Stimulated activated CD4-positive, alpha-beta T cell treated with anti-CD3 and anti-CD28 coated beads, Interleukin-1b, Interleukin-23, amount 100 ng/mL, for 24 hours (primary cell): ENCODE measurements at places on chromosomes 6 and 20.

DNA sequence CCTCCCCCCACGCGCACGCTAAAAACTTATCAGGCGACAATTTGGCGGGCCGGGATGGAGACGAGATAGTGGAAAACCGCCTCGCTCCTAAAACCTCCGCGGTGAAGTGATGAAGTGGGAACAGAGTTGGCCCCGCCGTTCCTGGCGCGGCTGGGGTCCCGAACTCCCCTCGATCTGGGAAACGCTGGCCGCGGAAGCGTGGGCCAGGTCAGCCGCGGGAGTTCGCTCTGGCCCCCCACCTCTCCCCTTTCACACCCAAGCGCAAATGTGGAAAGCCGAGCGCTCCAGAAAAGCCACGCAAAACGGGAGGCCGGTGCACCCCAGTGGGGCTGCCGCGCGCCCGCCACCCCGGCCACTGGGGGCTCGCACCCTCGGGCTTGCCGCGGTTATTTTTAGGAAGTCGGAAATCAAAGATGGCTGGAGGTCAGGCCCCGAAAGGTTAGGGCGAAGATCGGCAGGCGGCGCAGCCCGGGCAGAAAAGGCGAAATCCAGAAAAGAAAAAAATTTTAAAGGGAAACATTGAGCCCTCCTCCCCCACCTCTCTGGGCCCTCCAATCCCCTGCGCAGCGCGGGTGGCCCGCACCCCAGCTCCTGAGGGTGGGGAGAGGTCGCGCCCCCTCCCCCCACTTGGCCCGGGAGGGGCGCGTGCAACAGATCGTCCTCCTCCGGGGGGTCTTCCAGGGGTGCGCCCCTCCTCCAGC is 1.0 kb downstream of the SALL4 start:
- DNase-seq = no peak

- no peak for DNase-seq
Observed at GRCh38 chr6:35170891-35171290, 29.8 kb upstream of the TCP11 start.

GRCh38 chr6:111552241-111552744 is 53.4 kb downstream of the TRAF3IP2 start:
- DNase-seq = no peak

GRCh38 chr20:40275738-40276137 is 413.3 kb downstream of the MAFB start:
- no peak for DNase-seq

DNA sequence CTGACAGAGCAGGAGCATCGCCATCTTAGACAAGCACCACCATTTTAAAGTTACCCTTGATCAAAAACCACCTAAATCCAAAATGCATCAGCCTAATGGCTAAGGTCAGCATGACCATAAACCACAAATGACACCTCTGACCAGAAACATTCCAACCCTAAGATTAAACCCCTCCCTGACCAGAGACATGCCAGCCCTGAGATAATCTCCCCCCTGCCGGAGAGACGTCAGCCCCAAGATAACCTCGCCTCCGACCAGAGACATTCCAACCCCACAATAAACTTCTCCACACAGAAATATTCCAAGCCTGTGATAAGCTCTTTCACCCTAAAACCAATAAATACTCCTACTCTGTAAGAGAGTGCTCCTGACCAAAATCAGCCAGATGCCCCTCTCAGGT is 53.5 kb downstream of the PXDC1 start:
- DNase-seq = no peak

DNA sequence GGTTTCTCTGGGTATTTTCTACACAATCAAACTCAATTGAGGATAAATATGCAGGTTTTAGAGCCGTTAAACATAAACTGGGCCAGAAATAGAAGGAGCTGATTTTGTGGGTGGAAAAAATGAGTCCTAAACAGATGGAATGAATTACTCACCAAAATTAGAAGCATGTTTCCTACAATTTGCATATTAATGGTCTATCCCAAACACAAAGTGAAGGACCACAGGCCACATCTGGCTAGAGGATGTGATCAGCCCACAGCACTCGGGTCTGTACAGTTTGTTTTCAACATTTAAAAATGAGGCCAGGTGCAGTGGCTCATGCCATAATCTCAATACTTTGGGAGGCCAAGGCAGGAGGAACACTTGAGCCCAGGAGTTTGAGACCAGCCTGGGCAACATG is 296.3 kb downstream of the PREX1 start:
- no peak for DNase-seq

- DNase-seq = no peak
Observed at GRCh38 chr20:53872561-53873229, 197.7 kb downstream of the BCAS1 start.

GRCh38 chr20:8953300-8953699 is 115.6 kb upstream of the PLCB4 start:
- DNase-seq = no peak

GRCh38 chr6:160177220-160177619 is 55.6 kb downstream of the SLC22A1 start:
- DNase-seq = no peak

- DNase-seq = no peak
Observed at GRCh38 chr20:32519381-32519730, 65.8 kb downstream of the NOL4L start.

GRCh38 chr20:36582322-36582721 is 8.9 kb downstream of the TGIF2 start:
- no peak for DNase-seq

- DNase-seq = no peak
Observed at GRCh38 chr6:193773-194310, 98.4 kb upstream of the DUSP22 start.

- no peak for DNase-seq
Observed at GRCh38 chr6:133551847-133552341, 310.7 kb downstream of the EYA4 start.

DNA sequence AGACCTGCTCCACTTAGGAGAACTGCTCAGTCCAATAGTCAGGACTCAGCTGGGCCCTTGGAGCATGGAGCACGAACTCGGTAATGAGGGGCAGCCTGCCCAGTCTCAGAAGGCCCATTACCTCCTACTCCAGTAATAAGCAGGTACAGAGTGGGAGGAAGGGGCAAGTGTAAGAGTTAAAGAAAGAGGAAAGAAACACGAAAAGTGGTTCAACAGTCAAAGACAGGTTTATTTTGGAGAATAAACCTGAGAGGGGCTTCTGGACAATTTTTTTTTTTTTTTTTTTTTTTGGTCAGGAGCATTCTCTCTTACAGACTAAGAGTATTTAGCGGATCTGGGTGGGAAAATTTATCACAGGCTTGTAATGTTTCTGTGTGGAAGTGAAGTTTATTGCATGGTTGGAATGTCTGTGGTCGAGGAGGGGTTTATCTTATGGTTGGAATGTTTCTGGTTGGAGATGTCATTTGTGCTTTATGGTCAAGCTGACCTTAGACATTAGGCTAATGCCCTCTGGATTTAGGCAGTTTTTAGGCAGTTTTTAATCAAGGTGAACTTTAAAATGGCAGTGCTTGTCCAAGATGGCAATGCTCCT is 340.1 kb downstream of the BCKDHB start:
- no peak for DNase-seq
